ENCODE measurements at places on chromosomes 4 and X.

- no peak for DNase-seq
These were observed 2759.2 kb downstream of the ARAP2 start for GRCh38 chr4:33485111-33485510.

GRCh38 chr4:91279899-91280298, 1023.9 kb upstream of the GRID2 start:
- no peak for DNase-seq

- DNase-seq, result no peak
These were observed 61.4 kb upstream of the PJA1 start for GRCh38 chrX:69226459-69227158.

GRCh38 chr4:4203688-4204400, 22.9 kb downstream of the OTOP1 start:
- no peak for DNase-seq

Data from left renal pelvis (tissue), 4 donors.